ENCODE measurements at places on chromosomes 1 and 21. TPM values are rescaled to one million over a fixed set of nuclear protein-coding genes. Genes with fewer than 3 reads are reported as not detected.

OR2L13 gene
- not detected for total RNA-seq

SPRR2B gene
- not detected for total RNA-seq

POGK gene
- total RNA-seq = 32.1 TPM

PODN gene
- total RNA-seq = 0.60 TPM

SYT2 gene
- not detected for total RNA-seq

GUCA2B gene
- not detected for total RNA-seq

NES gene
- total RNA-seq = 293 TPM

LCE1F gene
- total RNA-seq = not detected

FAM20B gene
- 38.1 TPM for total RNA-seq

RBM11 gene
- total RNA-seq = not detected

WLS gene
- 128 TPM for total RNA-seq

FCAMR gene
- not detected for total RNA-seq

SYDE2 gene
- total RNA-seq = 4.0 TPM

KIAA0319L gene
- total RNA-seq = 25.6 TPM

CD247 gene
- 0.88 TPM for total RNA-seq

CR2 gene
- not detected for total RNA-seq

FMO2 gene
- under 0.01 TPM for total RNA-seq

PPP2R5A gene
- 25.1 TPM for total RNA-seq

CRYZL1 gene
- 34.8 TPM for total RNA-seq

POU3F1 gene
- not detected for total RNA-seq

SETD4 gene
- total RNA-seq = 17.3 TPM

FMO3 gene
- 0.28 TPM for total RNA-seq

MUL1 gene
- 32.9 TPM for total RNA-seq

FRRS1 gene
- total RNA-seq = 1.4 TPM

NUF2 gene
- 18.5 TPM for total RNA-seq

GREM2 gene
- not detected for total RNA-seq

DPT gene
- total RNA-seq = not detected

GOLPH3L gene
- total RNA-seq = 16.6 TPM

KCNE1 gene
- total RNA-seq = 0.13 TPM
